Kasumi-1 (cell line): ENCODE measurements at places on chromosomes 2 and 18.

- DNase-seq = no peak
Measured at GRCh38 chr2:133666621-133667020, 98.4 kb upstream of the NCKAP5 start.

DNA sequence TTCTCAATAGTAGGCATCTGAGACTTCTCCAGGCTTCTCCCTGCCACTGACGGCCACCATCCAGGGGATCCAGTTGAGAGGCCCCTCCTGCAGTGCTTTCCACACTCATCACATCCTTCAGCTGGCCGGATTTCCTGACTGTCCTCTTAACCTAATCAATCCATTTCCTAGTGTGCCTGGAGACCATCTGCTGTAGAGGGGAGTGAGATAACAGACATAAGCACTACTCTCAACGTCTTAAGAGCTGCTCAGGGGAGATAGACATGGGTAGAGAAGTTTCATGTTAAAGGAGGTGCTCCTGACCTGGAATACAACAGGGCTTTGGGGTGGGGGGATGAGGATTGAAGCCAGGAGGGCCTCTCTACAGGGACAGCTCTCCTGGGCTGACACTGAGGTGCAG, 14.2 kb downstream of the SPR start:
- DNase-seq = no peak

GRCh38 chr2:54191361-54192135, 64.5 kb downstream of the TSPYL6 start:
- no peak for DNase-seq

DNA sequence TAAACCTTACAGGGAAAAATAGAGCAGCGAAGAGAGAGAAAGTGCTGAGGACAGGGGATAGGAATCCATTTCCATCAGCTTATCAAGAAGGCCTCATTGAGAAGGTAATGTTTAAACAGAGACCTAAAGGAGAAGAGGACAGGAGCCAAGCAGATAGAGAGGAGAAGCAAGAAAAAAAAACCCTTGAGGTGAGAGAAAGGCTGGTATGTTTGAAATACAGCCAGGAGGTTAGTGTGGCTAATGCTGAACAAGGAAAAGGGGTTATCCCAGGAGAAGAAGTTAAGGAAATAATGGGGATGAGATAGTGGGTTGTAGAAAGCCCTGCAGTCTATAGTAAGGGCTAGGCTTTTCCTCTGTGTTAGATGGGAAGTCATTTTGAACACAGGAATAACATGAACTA, 90.8 kb downstream of the GRB14 start:
- DNase-seq = no peak

- no peak for DNase-seq
Measured at GRCh38 chr18:2911533-2911932, 64.7 kb downstream of the EMILIN2 start.

GRCh38 chr18:72543357-72544055, 636 bp downstream of the CBLN2 start:
- no peak for DNase-seq

- DNase-seq = no peak
Measured at GRCh38 chr2:58140508-58141072, 94.0 kb downstream of the VRK2 start.

GRCh38 chr2:65291216-65292105, 63.8 kb downstream of the ACTR2 start:
- no peak for DNase-seq

- DNase-seq = no peak
Measured at GRCh38 chr2:2748399-2749205, 417.5 kb upstream of the MYT1L start.

DNA sequence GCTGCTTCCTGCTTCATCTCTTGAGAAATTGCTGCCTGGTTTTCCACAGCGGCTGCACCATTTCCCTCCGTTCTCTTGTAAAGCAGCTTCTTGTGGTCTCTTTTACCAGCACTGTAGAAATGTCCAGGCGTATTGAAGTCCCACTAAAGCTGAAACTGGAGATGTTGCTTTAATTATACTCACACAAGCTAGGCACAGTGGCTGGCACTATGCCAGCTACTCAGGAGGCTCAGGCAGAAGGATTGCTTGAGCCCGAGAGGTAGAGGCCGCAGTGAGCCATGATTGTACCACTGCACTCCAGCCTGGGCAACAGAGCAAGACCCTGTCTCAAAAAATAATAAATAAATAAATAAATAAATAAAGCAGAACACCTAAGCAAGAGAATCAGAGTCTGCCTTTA, 19.2 kb upstream of the ATP9B start:
- DNase-seq = no peak

DNA sequence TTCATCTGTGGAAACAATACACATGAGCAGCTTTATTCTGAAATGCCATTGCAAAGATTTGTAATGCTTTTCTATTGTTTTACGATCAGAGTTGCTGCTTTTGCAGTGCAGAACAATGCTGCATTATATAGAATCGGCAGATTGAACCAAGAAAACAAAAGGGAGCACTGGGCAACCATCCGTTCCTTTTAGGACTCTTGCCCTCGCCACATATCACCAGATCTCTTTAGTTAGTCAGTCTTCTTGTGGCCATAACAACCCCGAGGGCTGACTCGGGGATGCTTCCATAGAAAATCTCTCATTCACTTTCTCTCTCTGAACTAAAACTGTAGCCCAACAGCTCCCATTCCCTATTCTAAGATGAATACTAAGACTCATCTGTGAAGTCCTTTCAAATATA, 340.4 kb downstream of the NRXN1 start:
- no peak for DNase-seq

DNA sequence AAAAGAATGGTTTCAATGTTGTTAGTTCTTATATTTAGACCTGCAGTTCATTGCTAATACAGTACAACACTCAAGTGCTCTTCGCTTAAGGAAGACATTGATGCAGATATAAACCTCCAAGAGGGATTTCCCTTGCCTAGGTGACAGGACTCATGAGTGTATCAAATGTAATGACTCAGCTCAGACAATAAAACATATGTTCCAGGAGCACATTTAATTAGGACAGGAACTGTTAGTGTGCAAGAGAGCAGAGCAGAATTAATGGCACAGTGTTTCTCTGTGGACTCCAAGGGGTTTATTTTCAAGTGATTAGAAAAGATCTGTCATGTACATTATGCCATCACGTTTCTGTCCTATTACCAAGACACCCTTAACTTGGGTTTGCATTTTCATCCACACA, 375.0 kb downstream of the LRRTM4 start:
- DNase-seq = no peak

GRCh38 chr2:176560296-176560695, 291.1 kb downstream of the MTX2 start:
- DNase-seq = no peak

DNA sequence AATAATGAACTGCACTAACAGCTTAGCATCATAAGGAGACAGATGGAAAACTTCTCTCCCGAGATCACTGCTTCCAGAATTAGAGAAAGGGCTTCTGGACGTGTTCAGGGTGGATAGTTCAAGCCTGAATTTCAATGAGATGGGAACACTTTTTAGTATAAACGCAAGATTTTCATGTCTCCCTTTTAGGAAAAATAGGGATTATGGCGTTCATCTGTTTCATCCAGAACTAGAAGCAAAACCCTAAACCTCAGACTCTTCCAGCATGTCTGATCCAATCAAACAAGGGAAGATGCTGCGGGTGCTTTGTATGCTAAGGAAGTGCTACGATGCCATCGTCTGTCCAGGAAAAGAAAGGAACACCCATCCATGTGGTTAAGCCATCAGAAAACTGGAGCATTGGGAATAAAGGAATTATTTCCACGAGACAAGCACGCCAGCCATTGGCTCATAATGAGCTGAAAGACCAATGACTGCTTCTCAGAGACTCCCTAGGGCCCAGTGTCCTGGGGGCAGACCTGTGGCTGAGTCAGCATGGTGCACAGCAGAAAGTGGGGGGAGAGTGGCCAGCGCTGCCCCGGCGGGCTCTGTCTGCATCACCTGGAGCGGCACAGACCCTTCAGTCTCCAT, 65.9 kb upstream of the AFF3 start:
- no peak for DNase-seq

DNA sequence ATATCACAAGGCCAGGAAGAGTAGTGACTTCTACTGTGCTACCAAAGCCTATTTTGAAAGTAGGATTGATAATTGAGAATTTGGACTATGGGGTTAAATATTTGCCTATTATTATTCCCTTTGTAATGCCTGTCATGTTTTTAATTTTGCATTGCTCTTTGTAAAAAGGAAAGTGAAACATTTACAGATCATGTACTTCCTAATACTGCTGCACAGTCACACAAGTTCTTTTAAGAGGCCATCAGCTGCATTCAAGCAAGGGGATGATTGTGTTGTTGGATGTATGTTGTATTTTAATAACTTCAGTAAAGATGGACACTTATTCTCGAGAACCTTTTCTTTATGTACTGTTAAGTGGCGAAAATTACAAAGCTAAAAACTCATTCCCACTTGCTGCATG, 70.1 kb downstream of the PLEKHA3 start:
- no peak for DNase-seq

DNA sequence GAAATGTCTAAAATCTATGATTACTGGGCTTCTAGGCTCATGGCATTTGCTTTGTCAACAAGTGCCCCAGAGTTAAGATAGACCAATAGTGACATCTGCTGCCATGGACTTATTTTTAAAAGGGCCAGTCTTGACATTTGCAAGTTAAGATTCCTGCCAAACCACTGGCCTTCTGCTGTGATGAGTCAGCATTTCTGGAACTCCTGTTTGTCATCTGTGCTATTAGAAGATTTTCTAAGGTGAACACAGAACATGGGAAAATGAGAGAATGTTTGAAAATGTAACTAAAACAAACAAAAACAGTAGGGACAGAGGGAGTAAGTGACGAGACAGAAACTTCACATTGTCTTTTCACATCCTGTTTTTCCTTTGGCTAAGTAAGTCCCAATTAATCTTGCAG, 93.7 kb upstream of the WDR75 start:
- DNase-seq = no peak

DNA sequence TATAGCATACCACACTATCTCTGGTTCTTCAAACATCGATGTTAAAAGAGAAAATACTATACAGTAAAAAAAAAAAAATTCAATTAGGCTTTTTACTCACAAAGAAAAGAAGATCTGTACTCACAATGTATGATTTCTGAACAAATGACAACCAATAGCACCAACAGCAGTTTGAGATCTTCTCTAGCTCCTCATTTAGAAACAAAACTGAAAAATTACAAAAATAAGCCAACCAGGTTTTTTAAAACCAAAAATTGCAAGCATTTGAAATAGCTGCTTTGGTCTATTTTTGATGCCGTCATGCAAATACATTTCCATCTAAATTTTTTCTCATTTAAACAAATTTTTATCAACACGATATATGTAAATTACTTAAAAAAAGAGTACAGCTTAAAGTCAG, 34.3 kb upstream of the RALBP1 start:
- DNase-seq = no peak

DNA sequence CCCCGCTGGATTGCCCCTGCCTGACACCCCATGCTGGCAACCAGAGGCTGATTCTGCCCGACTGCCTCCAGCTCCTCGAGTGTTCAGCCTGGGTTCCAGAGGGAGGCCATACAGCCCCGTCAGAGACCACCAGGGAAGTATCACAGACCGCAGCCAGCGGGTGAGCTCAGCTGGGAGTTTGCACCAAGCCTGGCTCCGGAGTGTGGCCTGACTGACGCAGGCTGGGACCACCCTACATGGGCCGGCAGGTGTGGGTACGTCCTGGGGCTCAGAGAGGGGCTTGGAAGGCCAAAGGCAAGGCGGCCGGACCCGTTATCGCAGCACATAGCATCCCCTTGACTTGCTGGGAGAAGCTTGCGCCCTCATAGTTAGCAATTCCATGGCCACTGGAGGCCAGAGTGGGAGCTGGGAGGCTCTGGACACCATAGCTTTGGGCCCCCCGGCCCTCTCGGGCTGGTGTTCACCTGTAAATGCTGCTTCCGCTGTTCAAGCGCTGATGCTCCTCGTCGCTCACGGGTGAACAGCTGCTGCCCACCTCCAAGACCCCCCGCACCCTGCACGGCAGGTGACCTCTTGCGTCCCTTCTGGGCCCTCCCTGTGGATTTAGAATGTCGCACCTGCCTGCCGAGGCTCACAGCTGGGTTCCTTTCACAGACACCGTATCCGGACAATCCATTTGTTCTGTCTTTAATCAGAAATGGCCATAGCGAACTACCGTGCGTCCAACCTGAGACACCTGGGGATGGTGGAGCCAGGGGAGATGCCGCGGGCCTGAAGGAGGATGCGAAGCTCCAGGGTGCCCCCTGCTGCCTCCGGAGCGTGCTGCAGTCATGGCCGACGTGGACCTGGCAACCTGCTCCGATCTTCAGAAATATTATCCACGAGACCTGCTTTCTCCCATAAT, 31.2 kb upstream of the SLC66A3 start:
- peak; percentile 73 for DNase-seq

DNA sequence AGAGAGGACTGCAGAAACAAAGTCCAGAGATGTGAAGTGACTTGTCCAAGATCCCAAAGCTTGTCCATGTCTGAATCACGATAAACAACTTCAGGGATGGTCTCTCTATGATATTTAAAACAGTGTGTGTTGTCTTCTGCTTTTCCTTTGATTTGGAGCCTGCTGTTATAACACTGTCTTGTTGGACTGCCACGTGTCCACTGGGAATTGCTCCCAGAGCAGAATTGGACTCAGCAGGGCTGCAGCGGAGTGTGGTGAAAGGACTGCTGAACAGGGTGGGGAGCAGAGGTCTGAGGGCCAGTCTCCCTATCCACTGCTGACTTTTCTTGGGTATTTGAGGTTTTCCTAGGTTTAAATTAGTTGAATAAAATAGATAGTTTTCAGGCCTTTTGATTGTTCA, 68.3 kb downstream of the IL1R2 start:
- DNase-seq = no peak

DNA sequence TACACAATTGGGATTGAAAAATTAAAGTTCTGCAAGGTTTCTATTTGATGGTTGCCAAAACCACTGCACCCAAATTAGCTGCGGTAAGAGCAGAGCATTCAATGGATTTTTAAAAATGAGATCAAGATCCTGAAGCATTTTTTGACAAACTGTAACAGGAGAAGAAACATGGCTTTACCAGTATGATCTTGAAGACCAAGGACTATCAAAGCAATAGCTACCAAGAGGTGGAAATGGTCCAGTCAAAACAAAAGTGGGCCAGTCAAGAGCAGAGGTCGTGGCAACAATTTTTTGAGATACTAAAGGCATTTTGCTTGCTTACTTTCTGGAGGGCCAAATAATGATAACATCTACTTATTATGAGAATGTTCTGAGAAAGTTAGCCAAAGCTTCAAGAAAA, 186.8 kb downstream of the RDH14 start:
- DNase-seq = no peak

DNA sequence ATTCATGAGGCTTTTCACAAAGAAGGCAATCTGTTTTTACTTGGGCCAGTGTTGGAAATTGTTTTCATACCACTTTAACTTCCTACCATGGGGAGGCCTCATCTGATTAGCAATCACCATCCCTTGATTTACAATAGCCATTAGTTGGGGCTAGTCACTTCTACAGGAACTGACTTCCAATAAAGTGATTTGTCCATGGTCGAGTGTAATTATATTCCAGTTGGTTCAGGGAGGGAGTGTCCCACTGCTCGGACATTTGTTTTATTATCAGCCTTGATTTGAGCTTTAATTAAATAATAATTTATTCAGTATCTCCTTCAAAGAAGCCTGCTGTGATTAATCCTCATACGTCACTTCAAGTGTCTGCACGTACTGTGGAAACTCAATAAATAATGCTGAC, 233.9 kb upstream of the CNTNAP5 start:
- DNase-seq = no peak

- DNase-seq = no peak
Measured at GRCh38 chr2:186515376-186515775, 29.3 kb downstream of the ZC3H15 start.

GRCh38 chr2:64455545-64455944, 1.6 kb downstream of the LGALSL start:
- no peak for DNase-seq

GRCh38 chr18:37465958-37466357, 99.6 kb downstream of the CELF4 start:
- DNase-seq = no peak
